ENCODE measurements at places on chromosomes 7 and 10.

- no peak for DNase-seq
These were observed 65.9 kb upstream of the VWDE start for GRCh38 chr7:12469568-12469967.

DNA sequence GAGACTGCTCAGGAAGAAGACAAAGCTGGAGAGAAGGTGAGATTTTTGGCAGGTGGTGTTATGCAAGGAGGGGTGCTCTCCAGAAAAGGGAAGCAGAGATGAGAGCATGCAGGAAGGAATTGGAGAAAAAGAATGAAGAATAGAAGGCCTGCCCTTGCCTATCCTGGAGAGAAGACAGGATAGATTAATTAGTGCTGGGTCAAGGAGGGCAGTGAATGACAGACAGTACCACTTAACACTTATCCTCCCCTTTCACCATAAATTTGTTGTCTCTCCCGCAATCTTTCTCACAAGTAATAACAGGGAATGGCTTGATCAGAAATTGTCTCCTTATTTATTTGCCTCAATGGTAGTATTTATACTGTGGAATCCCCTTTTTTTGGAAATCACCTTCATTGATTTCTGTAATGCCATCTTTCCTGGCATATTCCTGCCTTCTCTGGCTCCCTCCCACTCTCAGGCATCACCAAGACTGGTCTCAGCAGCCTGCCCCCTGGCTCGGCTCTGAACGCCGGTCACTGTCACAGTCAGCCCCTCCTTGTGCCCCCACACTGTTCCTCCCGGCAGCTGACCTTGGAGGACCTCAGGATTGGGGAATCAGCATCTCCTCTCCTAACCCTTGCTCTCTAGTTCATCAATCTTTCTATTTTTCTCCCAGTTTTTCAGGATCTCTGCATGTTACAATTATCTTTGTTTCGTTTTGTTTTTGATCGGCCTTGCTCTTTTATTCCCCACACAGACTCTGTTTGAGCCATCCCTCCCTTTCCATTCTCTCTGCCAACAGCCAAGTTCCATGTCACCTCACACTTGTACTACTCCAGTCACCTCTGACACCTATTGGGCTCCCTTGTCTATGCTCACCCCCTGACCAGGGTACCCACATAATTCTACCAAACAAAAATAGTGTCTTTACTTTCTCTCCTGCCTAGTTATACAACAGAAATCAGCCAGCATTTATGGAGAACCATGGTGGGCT is 294.2 kb downstream of the PLXDC2 start:
- no peak for DNase-seq

DNA sequence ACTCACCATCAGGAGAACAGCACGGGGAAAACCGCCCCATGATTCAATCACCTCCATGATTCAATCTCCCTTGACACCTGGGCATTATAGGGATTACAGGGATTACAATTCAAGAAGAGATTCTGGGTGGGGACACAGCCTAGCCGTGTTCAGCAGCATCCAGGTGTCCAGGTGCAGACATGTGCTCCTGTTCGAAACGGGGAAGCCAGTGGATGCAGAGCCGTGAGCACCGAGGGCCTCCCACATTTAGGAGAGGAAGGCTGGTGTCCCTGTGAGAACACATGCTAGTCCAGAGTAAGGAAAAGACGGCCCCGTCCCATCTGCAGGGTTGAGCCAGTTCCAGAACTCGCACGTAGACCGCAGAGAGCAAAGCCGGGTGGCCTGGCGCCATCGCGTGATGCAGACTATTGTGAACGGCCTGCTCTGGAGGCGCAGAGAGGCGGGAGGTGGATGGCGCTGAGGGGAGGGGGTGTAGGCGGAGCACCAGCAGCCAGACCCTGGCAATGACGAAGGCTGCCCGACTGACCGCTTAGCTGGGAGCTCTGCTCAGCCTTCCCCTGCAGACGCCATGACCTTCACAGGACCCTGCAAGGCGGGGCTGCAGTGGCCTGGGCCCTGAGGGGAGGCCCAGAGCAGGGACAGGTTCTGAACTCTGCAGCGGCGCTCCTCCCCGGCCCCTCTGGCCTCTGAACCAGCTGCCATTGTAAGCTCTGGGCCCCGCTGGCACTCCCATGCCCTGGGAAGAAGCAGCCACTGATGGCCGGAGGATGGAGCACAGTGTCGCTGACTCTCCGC is 141.6 kb upstream of the TCERG1L start:
- DNase-seq = no peak

GRCh38 chr10:113121153-113121552 is 171.1 kb downstream of the TCF7L2 start:
- DNase-seq = no peak

- no peak for DNase-seq
These were observed 240.8 kb upstream of the SLC26A5 start for GRCh38 chr7:103686763-103687162.

DNA sequence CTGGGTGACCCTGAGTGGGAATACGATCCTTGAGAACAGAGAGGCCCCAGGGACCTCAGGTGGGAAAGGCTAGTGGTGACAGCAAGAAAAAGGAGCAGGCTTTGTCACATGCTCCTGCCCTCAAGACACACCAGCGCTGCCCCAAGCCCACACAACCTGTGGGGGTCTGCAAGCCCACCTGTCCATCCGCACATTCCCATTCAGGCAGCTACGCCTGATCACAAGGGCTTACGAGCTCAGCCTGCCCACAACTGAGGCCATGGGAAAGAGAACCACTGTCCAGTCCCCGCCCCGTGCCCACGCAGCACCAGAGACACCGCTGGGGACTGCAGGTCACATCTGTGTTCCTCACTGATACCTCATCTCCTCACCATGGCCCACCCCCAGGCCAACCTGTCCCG is 26.7 kb downstream of the EBF3 start:
- no peak for DNase-seq

- no peak for DNase-seq
These were observed 729.2 kb downstream of the LRMDA start for GRCh38 chr10:76160446-76161300.
